ENCODE measurements at places on chromosomes 4 and X.

DNA sequence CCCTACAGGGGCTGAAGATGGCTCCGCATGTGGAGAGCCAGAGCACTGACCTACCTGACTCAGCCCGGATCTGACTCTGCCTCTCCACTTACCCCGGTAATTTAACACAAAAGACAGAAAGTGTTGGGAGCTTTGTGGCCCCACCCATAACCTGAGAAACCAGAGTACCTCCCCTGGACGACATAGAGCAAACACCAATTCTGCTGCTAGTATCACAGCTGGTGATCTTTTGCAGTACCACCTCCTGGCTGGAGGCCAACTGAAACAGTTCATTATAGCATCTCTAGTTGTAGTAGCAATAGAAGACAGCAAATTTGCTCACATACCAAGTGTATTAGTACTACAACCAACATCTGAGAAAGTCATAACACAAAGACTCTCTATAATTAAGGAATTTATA, 443.9 kb downstream of the KLHL4 start:
- no peak for DNase-seq

DNA sequence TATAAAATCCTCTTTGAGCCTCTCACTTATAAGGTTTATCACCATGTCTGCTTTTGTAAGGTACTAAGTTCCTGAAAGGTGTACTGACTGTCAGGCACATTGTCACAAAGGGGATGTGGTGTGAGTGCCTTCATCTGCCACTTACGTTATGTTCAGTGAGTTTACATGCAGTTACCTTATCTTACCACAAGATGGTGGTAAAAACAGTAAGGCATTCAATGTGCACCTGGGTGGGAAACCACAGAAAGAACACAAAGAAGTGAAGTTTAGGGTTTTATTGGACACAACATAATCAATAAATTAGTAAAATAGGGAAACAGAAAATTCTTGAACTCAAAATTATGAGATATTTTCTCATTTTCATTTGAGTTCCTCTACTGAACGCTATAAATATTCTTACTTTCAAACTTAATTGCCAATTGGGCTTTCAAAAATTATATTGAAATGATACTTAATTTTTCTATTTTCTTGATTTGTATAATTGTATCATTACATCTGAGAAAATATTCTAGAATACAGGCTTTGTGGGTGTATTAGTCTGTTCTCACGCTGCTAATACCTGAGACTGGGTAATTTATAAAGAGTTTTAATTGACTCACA, 650.8 kb downstream of the PCDH7 start:
- peak; percentile 1 for DNase-seq

- DNase-seq, result no peak
Measured at GRCh38 chr4:77818602-77819403, at the start of gene CNOT6L. Gene CNOT6L (minus strand): TSS chr4:77819368. CDS start chr4:77819308, 60 bp downstream.

DNA sequence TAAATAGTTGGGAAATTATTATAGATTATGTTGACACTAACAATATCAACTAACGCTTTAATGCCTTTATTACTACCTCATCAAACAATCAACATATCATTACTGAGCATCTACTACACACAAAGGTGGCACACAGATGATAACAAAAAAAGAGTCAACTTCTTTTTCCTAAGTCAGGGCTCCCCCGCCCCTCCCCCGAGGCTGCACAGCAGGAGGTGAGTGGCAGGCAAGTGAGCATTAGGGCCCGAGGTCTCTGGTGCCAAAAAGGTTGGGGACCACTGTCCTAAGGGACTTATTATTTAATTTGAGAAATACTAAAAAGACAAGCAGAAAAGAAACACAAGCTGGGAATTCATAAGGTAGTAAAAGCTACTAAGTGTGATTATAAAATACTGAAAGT, 50.3 kb upstream of the MCF2 start:
- DNase-seq, result no peak

DNA sequence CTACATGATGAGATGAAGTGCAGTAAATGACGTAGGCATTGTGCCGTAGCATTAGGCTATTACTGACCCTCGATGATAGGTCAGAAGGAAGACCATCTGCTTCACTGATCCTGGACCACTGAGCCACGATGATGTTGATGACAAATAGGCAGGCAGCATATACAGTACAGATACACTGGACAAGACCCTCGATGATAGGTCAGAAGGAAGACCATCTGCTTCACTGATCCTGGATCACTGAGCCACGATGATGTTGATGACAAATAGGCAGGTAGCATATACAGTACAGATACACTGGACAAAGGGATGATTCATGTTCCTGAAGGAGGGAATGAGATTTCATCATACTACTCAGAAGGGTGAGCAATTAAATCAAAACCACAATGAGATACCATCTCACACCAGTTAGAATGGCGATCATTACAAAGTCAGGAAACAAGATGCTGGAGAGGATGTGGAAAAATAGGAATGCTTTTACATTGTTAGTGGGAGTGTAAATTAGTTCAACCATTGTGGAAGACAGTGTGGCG, 50.9 kb downstream of the BEND4 start:
- no peak for DNase-seq

- DNase-seq, result no peak
Measured at GRCh38 chr4:93751411-93751810, 77.1 kb upstream of the ATOH1 start.

- DNase-seq, result no peak
Measured at GRCh38 chrX:46298821-46299220, 246.4 kb downstream of the ZNF674 start.

Measured in SK-N-MC (cell line).